CD4-positive, alpha-beta T cell treated with Interferon gamma for 1 hour (primary cell): ENCODE measurements at places on chromosomes 7 and 10.

DNA sequence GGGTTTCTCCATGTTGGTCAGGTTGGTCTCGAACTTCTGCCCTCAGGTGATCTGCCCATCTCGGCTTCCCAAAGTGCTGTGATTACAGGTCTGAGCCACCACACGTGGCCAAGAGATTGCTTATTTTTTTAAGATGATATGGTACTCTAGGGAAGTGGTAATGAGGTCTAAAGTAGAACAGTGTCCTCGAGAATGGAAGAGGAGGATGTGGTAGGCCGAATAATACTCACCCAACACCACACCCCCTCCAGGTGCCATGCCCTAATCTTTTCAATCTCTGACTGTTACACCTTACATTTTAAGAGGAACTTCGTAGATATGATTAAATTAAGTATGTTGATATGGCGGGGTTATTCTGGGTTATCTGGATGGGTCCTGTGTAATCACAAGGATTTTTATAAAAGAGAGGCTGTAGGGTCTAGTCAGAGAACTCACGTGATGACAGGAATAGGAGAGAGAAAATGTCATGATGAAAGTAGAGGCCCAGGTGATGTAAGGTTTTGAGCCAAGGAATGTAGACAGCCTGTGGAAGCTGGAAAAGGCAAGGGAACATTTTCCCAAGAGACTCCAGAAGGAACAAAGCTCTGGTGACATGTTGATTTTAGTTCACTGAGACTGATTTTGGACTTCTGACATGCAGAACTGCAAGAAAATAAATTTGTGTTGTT is 29.5 kb downstream of the CDK13 start:
- peak; percentile 4 for DNase-seq

GRCh38 chr7:46032353-46032752 is 111.3 kb upstream of the IGFBP3 start:
- DNase-seq = no peak

DNA sequence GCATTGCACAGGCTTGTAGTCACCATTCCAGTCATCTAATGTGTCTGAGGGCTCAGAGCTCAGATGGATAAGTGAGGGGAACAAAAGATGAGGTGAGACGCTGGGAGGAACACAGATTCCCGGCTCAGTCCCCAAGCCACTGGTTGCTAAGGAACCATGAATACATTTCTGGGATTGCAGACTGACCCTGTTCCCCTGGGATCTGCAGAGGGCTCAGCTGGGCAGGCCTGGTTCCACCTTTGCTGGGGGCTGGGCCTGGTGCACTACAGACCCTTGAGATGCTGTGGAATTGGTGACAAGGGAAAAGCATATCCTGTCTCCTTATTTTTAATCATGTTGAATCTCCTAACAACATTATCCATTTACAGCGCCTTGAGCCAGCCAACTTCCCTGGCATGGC is 19.2 kb downstream of the ELFN1 start:
- no peak for DNase-seq

DNA sequence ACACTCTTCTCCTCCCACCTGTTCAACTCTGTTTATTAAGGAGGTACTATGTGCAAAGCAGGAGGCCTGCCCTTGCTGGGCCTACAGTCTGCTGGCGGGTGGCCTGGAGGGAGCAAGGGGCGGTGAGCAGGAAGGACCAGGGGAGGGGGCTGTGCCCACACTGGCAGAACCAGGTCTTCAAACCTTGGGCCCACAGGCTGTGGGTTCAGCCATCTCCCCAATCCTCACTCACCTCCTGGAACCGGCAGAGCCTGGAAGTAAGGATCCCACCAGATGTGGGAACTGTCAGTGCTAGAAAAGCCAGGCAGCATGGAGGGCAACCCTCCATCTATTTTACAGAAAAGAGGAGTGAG is 50.8 kb downstream of the CAMK2B start:
- DNase-seq = no peak

GRCh38 chr7:104288137-104288536 is 40.3 kb upstream of the LHFPL3 start:
- DNase-seq = no peak

- peak; percentile 66 for DNase-seq
Observed at GRCh38 chr10:71769279-71769823, 4.0 kb downstream of the VSIR start.

DNA sequence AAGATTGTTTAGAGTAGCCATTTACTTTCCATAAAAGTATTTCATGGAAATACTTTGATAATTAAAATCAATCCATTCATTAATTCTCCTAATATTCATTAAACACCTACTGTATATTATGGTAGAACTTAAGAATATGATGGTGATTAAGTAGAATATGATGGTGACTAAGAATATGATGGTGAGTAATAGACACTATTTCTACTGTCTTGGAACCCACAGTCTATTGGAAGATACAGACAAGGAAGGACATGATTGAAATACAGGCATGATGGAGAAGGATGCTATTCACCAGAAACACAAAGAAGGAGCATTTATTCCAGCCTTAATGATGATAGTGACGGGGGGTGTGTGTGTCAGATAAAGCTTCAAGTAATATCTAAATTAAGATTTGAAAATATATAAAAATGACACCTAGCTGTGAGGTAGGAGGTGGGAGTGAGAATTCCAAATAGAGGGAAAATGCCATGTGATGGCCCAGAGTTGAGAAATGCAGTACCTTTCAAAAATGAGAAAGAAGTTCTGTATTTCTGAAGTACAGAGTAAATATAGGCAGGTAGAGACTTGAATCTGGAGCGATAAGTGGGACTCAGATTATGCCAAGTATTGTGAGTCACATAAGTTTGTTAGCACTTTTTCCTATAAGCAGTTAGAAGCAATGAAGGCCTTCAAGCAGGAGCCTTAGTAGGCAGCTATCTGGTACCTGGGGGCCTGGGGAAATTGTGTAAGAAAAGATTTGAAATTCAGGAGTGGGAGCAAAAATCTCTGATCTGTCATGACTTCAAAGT is 12.5 kb upstream of the CDK13 start:
- DNase-seq = no peak

- DNase-seq = no peak
Observed at GRCh38 chr10:18306031-18306430, 165.8 kb downstream of the CACNB2 start.

DNA sequence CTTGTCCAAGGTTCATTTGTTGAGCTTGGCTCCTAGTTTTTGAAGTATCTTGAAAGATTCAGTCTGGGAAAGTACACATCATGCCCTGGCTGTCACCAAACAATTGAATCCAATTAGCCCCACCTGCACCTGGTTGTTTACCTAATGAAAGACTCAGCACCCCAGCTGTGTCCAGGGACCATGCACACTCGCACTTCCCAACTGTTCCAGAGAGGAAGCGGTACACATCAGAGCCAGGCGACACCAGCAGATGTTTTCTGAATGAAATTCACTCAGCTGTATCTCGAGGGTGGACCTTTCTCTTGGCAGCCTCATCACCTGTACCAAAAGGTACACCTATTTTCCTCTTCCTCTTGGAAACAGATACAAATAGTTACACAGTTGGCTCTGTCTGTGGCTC is 216.4 kb upstream of the LRGUK start:
- DNase-seq = no peak

DNA sequence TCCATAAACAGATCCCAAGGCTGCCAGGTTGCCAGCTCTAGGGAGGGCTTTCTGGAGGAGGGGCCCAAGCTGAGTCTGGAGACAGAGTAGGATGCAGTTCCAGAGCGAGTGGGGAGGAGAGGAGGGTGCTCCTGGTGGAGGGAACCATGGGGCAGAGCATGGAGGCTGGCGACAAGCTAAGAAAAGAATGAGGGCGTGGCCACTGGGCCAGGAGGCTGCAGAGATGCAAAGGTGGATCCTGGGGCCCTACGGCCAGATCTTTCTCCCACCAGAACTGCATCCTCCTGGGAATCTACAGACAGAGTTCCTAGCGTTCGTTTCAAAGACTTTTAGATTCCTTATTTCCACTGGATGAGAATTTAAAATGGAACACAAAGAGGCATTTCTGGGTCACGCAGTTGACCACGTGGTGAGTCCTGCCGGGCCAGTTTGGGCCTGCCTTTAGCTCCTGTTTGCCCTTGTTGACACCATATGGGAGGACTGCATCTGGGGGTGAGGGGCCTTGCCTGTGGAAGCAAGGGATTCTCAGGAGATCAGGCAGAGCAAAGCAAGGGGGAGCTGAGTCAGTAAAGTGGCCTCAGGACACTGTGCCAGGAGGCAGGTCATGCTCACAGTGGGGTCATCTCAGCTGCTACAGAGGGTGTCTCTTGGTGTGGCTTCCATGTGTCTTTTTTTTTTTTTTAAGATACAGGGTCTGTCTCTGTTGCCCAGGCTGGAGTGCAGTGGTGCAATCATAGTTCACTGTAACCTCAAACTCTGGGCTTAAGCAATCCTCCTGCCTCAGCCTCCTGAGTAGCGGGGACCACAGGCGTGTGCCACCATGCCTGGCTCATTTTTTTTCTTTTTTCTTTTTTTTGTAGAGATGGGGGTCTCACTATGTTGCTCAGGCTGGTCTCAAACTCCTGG is 137.8 kb downstream of the SH3PXD2A start:
- no peak for DNase-seq

GRCh38 chr7:76342222-76342621 is 16.6 kb downstream of the YWHAG start:
- no peak for DNase-seq

DNA sequence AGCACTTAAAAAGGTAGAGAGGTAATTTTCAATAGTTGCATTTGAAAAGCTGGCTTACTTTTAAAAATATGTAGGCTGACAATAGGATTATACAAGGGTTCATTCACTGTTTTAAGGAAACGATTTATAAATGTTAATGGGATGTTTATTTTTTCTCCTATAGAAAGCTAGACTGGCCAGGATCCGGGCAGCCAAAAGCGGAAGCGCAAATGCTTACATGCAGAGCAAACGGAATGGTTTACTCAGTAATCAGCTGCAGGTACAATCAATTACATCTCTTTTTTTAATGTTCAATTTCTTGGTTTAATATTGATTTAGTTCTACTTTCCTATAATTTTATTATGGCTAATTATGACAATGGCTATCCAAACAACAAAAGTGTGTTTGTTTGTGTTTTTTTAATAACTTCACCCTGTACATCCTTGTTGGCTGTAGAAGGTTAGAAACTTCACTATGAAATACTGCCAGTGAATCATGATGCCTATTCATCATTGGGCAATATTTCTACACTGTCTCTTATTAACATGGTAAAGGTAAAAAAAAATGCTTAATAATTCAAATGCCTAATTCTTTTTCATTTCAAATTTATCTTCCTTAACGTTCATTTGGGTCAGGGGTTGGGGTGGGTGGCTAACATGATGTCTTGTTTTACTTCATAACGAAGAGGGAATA is 116.4 kb downstream of the TSPAN12 start:
- no peak for DNase-seq

- no peak for DNase-seq
Observed at GRCh38 chr7:116736927-116737715, 65.1 kb downstream of the MET start.

DNA sequence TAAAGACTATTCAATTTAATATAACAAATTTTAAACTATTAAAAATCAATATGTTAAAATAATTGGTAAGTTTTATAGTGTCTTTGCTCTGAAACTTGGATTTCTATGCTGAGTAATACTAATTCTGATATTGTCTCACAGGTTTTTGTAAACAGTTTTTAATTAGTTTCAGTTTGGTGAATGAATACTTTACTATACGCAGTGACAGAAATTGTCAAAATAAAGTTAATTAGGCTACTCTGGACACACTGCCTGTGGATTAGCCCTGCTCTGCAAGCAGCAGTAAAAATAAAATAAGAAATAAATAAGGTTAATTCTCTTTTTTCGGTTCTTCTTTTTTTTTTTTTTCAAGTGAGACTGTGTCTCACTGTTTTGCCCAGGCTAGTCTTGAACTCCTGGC is 105.3 kb downstream of the ANKRD61 start:
- no peak for DNase-seq

DNA sequence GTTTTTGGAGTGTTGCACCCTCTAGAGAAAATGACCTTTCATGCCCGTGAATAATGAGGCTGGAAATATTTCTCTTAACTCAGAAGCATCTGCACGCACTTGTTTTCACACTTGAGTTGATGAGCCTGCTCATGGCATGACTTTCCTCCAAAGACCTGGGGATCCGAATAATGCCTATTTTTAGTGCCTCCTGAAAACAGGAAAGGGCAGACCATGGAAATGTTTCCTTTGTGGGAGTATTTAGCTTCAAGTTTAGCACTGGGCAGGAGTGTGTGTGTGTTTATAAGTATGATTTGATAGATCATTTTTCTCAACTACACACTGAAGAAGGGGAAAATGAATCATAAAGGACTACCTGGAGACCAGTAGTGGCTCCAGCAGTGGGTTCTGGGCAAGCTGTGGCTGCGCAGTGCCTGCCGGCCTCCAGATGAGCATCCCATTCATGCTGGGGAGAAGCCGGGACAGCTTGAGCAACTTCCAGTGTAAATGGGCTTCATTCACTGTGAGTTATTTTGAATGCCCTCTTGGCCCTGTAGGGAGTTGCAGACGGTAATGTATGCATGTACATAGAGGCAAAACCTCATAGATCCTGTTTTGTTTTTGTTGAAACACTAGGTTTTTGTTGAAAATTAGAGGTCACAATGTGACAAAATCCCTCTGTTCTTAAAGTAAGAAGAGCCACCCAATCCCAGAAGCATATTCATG is 117.8 kb upstream of the INSYN2A start:
- no peak for DNase-seq

DNA sequence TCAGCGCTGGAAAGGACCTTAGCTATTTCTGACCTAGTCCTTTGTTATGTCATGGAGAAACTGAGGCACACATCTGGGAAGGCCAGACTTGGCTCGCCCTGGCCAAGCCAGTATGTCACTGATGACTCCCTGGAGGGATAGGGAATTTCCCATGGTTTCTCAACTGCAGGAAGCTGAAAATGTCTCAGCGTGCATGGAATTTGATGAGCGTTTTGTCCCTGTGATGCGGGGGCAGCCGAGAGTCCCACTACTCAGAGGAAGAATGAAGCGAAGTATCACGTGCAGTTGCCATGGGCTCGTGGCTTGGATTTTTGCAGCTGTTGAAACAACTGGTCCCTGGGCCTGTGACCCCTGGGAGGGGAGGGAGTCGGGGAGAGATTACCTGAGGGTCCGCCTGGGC is 44.8 kb downstream of the CLIP2 start:
- DNase-seq = no peak

DNA sequence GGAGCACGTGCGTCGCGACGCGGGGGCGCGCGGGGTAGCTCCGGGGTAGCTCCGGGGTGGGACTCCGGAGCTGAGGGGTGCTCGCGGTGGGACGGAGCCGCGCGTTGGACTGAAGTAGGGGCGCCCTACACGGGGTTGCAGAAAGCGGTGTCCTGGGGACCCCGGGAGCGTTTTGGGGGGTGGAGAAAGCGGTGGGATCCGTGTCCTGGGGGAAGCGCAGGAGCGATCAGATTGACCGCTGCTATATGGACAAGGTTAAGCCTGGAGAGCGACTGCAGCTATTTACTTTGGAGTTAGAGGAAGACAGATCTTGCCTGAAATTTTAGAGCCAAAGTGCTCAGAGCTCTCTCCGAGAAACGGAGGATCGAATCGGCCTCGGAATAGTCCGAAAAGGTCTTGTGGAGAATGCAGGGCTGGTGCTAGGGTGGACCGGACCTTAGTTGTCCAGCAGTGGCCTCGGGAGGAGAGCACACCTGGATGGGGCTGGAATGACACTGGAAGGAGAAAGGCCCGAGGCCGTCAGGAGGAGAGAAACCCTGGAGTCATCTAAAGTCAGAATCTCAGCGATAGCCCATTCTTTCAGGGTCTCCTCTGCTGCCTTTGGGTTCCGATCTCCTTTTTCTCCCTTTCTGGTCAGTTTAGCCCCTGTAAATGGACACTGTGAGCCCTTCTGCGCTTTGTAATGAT is 564 bp downstream of the PDSS1 start:
- DNase-seq = no peak

- DNase-seq = no peak
Observed at GRCh38 chr10:132961420-132961786, 19.0 kb upstream of the CFAP46 start.
